ENCODE measurements at places on chromosomes 4 and X. TPM values are rescaled to one million over a fixed set of nuclear protein-coding genes. Genes with fewer than 3 reads are reported as not detected.

PAGE1 gene
- not detected for total RNA-seq

SLC9A7 gene
- 6.9 TPM for total RNA-seq

TMSB15B gene
- 3.0 TPM for total RNA-seq

CT55 gene
- not detected for total RNA-seq

MAGEH1 gene
- 56.1 TPM for total RNA-seq

NUP62CL gene
- total RNA-seq: 1.1 TPM

ARHGAP4 gene
- 19.6 TPM for total RNA-seq

TLR10 gene
- 0.41 TPM for total RNA-seq

ACTRT1 gene
- not detected for total RNA-seq

MAGEA2B gene
- not detected for total RNA-seq

HPSE gene
- total RNA-seq: 1.0 TPM

CXCL1 gene
- total RNA-seq: 2.1 TPM

DNA sequence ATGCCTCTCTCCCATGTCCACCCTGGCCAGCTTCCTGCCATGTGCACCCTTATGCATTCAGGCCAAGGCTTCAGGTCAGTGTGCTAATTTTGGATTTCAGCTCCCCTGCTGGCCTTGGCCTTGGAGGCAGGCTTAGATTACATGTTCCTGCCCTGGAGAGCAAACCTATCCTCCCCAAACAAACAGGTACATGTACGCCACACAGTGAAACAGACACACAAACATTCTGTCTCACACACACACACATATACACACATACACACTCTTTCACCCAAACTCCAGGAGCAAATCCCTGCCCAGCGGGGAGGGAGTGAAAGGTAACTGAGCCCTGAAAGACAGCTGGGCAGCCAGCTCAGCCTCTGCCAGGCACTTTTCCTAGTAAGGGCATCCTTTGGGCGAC lies 62.7 kb upstream of the ARHGAP36 start:
- DNase-seq: peak; percentile 47

- DNase-seq: no peak
Observed at GRCh38 chr4:89140168-89140759, 28.9 kb downstream of the TIGD2 start.

GRCh38 chr4:48127682-48128404 lies 6.2 kb downstream of the TXK start:
- peak; percentile 66 for DNase-seq

DNA sequence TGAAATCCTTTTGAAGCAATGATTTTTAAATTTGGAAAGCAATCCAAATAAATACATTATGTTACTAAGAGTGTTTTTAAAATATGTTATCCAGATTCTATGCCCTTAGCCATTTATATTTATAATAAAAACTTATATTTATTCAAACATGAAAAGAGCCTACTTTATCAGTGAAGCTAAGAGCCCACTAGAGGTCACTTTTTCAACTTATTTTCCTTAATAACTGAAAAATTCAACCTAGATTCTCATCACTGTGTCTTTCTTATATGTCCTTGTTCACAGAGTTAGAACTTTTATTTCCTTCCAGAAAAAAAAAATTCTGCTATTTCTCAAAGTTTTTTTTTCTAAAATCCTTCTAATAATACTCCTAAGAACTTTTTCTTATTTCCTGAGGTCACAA lies 23.9 kb downstream of the PRDM8 start:
- no peak for DNase-seq

GRCh38 chr4:66609014-66609413 lies 936.3 kb downstream of the CENPC start:
- DNase-seq: no peak

- no peak for DNase-seq
Observed at GRCh38 chr4:187550256-187550950, 445.2 kb upstream of the ZFP42 start.

DNA sequence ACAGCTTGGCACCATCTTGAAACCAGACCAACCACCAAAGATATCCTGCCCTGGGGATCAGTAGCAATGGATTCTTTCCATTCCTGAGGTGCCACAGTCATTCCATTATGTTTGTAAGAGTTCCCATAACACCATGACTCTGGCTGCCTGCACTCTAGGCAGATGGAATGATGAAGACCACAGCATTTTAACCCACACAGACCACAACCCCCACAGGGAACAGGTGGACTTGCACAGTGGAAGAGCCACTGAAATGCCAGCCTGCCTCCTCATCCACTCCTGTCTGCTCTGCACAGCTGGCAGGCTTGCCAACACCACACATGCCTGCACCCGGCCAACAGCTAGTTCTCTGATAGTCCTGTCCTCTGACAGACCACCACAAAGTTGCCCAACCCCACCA lies 2362.2 kb upstream of the AGA start:
- no peak for DNase-seq

DNA sequence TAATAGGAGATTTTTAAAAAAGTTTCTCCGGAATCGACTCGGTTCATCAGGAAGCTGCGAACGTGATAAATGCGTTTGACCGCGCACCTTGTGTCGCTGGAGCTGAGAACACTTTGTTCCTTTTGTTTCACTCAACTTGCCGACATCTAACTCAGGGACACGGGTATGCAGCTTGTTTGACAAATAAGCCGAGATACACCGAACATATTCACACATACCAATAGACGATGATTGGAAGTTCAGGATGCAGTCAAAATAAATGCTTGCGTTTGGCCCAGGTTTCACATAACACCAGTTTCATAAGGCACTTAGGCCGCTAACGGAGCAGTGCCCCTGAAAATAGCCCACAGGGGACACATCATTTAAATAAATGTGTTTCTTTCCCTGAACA lies 932 bp upstream of the SHISA3 start:
- DNase-seq: peak; percentile 20

- peak; percentile 11 for DNase-seq
Observed at GRCh38 chr4:80322716-80323115, 12.8 kb upstream of the CFAP299 start.

GRCh38 chr4:110195561-110196205 lies 2.7 kb downstream of the ELOVL6 start:
- DNase-seq: no peak

DNA sequence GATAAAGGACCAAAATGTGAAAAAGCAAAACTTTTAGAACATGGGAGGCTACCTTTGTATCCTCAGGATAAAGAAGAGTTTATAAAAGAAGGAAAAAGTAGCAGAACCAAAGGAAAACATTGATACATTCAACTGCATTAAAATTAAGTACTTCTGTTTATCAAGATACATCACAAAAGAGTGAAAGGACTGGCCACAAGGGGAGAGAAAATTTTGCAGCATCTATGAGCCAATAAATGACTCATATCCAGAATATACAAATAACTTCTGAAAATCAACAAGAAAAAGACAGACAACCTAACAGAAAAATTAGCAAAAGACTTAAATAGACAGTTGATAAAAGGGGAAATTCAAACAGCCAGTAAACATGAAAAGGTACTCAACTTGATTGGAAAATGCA lies 177.1 kb downstream of the RBMX2 start:
- DNase-seq: no peak

GRCh38 chr4:100162027-100162685 lies 28.1 kb downstream of the DDIT4L start:
- DNase-seq: no peak

DNA sequence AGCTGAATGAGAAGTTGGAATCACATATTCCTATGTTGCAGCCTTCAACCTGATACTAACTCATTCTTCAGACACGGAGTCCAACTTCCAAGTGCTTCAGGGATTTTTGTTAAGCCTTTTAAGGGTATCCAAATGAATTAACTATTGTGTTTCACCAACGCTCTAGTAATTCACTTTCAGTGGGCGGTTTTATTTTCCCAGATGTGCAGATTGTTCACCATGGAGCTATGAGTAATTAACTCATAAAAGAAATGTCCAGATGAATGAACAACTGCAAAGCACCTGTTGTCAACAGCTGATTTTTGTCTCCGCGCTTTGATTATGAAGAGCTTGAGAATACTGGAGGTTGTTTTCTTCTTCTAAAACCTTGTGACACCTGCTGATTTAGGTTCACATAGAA lies 187.6 kb downstream of the CBR4 start:
- peak; percentile 66 for DNase-seq

- DNase-seq: peak; percentile 90
Observed at GRCh38 chrX:103687073-103687695, 685 bp upstream of the MORF4L2 start.

DNA sequence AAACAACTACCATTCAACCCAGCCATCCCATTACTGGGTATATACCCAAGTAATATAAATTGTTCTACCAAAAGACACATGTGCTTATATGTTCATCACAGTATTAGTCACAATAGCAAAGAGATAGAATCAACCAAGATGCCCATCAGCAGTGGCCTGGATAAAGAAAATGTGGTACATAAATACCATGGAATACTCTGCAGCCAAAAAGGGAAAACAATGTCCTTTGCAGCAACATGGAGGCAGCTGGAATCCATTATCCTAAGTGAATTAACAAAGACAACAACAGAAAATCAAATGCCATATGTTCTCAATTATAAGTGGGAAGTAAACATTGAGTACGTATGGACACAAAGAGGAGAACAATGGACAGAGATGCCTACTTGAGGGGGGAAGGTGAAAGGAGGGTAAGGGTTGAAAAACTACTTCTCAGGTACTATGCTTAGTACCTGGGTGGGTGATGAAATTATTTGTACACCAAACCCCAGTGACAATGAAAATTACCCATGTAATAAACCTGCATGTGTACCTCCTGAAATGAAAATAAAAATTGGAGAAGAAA lies 632.1 kb upstream of the AADAT start:
- no peak for DNase-seq

Measured in tongue (tissue), 3 donors.